ENCODE measurements at places on chromosomes 11 and 22. TPM values are rescaled to one million over a fixed set of nuclear protein-coding genes. Genes with fewer than 3 reads are reported as not detected.

The NPAS4 gene
- total RNA-seq = 0.25 TPM

The PANX3 gene
- not detected for total RNA-seq

The SYT7 gene
- 5.3 TPM for total RNA-seq

DNA sequence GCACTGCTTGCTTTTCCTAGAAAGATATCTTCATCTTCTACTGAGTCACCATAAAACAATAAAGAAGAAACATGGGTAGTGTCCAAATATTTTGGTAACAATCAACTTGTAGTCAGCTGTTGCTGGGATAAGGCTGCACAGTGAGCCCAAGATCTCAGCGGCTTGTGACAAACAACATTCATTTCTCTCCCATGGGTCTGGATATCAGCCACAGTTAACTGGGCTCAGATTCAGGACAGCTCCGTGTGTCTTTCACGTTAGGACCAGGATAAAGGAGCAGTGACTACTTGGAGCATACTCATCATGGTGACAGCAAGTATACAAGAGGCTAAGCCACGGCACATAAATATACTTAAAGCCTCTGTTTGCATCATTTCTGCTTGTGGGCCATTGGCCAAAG lies 27.9 kb upstream of the GRK3 start:
- no peak overlapping the region for H3K27ac ChIP-seq
- no peaks in the 10 kb centered on the region for H3K4me1 ChIP-seq
- H3K36me3 ChIP-seq = no peaks in the 10 kb centered on the region
- H3K4me3 ChIP-seq = no peak overlapping the region
- no peak for DNase-seq
- no peaks in the 10 kb centered on the region for H3K27me3 ChIP-seq

DNA sequence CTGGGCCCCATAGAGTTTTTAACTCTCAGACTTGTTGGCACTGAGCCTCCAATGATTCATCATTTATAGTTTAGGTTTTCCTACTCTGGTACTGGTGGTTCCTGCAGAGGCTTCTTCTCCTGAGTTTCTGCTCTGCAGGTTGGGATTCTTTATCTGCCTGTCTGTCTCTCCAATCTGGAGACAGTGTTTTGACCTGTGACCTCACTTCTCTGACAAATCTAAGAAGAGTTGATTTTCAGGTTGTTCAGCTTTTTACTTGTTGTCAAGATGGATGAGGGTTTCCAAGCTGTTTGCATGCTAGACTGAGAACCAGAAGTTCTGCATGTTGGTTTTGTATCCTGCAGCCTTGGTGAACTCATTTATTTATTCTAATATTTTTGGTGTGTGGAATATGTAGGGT lies 63.9 kb downstream of the JAM3 start:
- DNase-seq = no peak
- no peaks in the 10 kb centered on the region for H3K36me3 ChIP-seq
- no peaks in the 10 kb centered on the region for H3K4me1 ChIP-seq
- no peak overlapping the region for H3K27ac ChIP-seq
- no peak overlapping the region for H3K4me3 ChIP-seq

GRCh38 chr11:72012897-72013721 lies 14.4 kb downstream of the IL18BP start:
- peaks cover 12% of the 10 kb centered on the region for H3K4me1 ChIP-seq
- no peak overlapping the region for H3K4me3 ChIP-seq
- no peak for DNase-seq

- H3K27ac ChIP-seq = no peak overlapping the region
- no peak overlapping the region for H3K4me3 ChIP-seq
- no peaks in the 10 kb centered on the region for H3K36me3 ChIP-seq
These were observed 620 bp downstream of the OR4C16 start for GRCh38 chr11:55572548-55572947.

- peaks cover 29% of the 10 kb centered on the region for H3K4me1 ChIP-seq
- no peaks in the 10 kb centered on the region for H3K27me3 ChIP-seq
- no peak overlapping the region for H3K4me3 ChIP-seq
- H3K36me3 ChIP-seq = peaks cover 4% of the 10 kb centered on the region
- peak overlapping the region; percentile 85 for H3K27ac ChIP-seq
- peak; percentile 85 for DNase-seq
These were observed 9.9 kb downstream of the PRR5 start for GRCh38 chr22:44711690-44712555.
